Nephron progenitor cell (in vitro differentiated cells): ENCODE measurements at places on chromosomes 5 and 9.

- no peak overlapping the region for H3K4me3 ChIP-seq
- DNase-seq, result no peak
- H3K27ac ChIP-seq, result no peak overlapping the region
- no peaks in the 10 kb centered on the region for H3K4me1 ChIP-seq
Observed at GRCh38 chr9:73215249-73215648, 63.6 kb downstream of the ANXA1 start.

DNA sequence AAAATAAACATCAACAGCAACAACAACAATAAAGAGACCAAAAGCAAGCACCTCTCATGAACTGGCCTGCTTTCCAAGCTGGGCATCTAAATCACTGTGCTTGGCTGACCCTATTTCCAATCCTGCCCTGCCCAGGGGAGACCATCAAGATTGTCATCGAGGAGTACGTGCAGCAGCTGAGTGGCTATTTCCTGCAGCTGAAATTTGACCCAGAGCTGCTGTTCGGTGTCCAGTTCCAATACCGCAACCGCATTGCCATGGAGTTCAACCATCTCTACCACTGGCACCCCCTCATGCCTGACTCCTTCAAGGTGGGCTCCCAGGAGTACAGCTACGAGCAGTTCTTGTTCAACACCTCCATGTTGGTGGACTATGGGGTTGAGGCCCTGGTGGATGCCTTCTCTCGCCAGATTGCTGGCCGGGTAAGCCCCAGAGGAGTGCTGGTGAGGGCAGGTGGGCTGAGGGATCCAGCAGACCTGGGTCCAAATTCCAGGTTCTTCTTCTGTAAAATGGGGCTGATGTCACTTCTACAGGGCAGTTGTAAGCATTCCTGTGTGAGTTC lies 15.6 kb downstream of the PTGS1 start:
- peaks cover 7% of the 10 kb centered on the region for H3K4me1 ChIP-seq
- no peaks in the 10 kb centered on the region for H3K36me3 ChIP-seq
- H3K27ac ChIP-seq, result no peak overlapping the region
- DNase-seq, result no peak
- H3K4me3 ChIP-seq, result no peak overlapping the region

DNA sequence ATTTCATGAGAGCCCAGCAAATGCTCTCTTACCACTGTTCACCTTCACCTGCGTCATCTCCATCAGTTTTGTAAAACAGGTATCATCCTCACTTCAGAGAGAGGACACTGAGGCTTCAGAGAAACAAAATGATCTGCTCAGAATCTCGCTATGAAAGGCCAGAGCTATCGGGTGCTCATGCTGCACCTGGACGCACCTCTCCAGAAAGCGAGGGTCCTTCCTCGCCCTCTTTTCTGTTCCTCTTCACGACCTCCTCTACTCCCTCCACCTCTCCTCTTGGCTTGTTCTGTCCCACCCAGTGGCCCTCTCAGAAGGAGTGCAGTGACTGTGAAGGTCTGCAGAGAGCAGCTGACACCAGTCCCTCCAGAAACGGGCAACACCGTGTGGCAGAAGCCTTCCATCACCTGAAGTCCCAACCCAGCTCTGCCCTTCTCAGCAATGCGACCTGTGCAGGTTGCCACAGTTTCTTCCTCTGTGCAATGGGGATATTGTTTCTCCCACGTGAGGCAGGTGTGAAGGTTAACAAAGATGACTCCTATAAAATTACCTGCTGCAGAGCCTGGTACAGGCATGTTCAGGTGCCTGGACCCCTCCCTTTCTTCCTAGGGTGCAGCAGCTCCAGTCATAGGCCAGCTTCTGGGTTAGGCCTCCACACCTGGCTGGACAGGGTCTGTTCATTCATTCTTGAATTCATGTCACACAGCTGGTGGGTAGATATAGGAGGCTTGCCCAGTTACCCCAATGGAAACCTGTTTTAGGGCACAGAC lies 45.3 kb upstream of the ANGPTL2 start:
- H3K36me3 ChIP-seq, result no peaks in the 10 kb centered on the region
- H3K27me3 ChIP-seq, result peaks cover 17% of the 10 kb centered on the region
- no peak for DNase-seq
- H3K4me1 ChIP-seq, result peaks cover 4% of the 10 kb centered on the region
- H3K27ac ChIP-seq, result no peak overlapping the region

DNA sequence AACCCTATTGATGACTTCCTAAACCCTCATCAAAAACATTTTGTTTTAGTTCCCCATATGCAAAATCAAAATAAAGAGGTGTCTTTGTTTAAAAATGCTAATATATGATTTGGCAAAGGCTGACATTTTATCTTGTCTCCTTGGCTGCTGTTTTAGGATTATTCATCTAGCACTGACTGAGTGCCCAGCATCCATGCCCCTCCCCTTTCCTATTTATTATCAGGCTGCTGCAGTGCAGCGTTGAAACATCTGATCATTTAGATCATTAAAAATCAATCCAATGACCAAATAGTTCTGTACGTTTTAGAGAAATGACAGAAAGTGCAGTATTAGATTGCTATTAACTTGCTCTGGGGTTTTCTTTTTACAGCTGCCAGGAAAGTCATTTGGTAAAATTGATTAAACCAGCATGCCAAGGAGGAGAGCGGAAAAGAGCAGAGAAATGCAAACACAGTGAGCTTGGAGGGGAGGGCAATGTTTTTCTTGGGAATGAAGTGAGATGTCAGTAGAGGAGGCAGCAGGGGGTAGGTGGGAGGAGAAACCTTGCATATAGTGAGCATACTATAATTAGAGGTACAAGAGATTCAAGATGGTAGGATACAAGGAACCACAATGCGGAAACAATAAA lies 286.3 kb downstream of the PDE4D start:
- no peak overlapping the region for H3K4me3 ChIP-seq
- no peaks in the 10 kb centered on the region for H3K27me3 ChIP-seq
- DNase-seq, result no peak
- peak overlapping the region; percentile 76 for H3K27ac ChIP-seq
- H3K36me3 ChIP-seq, result no peaks in the 10 kb centered on the region
- H3K4me1 ChIP-seq, result peaks cover 25% of the 10 kb centered on the region

GRCh38 chr9:135602789-135603481 lies 36.4 kb downstream of the GLT6D1 start:
- peaks cover 18% of the 10 kb centered on the region for H3K27me3 ChIP-seq
- peak; percentile 71 for DNase-seq
- no peak overlapping the region for H3K27ac ChIP-seq

DNA sequence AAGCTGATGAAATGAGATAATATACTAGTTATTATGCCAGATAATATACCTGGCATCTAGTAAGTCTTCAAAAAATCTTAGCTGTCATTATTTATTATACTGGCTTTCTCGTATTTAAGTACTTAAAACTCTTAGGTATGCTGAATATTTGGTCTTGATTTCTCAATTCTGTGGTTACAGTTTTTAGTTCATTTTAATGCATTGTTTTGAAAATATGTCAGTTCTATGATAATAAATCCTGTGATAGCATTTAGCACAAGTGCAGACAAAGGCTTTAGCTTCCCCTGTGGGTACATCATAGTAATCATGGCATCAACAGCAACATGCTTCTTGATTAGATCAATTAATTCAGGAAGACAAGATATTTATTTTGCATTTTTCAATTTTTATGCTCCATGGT lies 133.0 kb downstream of the SMC2 start:
- no peak for DNase-seq
- H3K27me3 ChIP-seq, result no peaks in the 10 kb centered on the region
- no peaks in the 10 kb centered on the region for H3K4me1 ChIP-seq
- no peak overlapping the region for H3K4me3 ChIP-seq

DNA sequence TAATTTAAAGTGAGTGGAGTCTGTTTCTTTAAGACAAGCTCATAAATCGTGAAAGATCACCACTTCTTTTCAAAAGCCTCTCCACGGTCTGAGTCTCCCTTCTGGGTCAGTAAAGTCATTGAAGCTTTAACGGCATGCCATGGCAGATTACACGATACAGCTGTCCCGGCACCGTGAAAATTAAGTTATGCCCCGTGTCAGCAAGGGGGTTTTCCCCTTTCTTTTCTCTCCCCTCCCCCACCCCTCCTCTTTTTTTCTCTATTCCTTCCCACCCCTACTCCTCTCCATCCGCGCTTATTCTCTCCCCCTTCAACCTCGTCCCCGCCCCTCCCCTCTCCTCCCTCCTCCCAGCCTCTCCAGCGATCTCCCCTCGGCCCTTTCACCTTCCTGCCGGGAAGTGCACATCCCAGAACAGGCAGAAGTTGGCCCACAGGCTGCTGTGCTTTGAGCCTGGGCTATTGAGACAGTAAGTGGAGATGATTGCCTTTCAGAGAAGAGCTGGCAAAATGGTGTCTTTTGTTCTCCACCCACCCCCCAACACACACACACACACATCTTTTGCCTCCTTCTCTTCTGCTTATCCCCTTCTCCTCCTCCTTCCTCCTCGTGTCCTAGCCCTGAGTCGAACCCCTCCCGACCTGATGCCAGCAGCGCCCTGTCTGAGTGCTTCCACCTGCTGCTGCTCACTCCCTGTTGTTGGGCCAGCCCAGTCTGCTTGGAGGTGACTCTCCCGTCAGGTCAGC lies 44.1 kb downstream of the GAS1 start:
- peaks cover 14% of the 10 kb centered on the region for H3K36me3 ChIP-seq
- peaks cover 15% of the 10 kb centered on the region for H3K27me3 ChIP-seq
- H3K4me3 ChIP-seq, result peak overlapping the region; percentile 75

DNA sequence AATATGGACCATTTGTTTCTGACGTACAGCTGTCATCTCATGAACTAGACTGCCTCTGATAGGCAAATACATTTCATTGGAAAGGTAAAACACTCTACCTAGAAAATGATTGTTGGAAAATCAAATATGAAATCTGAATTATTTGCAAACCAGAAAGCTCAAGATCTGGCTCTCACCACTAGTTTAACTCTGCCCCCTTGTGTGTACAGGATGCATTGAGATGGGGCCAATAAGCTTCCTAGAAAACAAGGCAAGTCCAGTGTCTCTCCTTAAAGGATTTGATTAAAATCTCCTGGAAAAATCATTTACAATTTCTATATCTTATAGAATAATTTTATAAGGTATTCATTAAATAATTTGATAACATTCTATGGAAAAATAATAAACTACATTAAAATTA lies 311.9 kb upstream of the ANKH start:
- no peaks in the 10 kb centered on the region for H3K27me3 ChIP-seq
- no peaks in the 10 kb centered on the region for H3K36me3 ChIP-seq
- H3K4me1 ChIP-seq, result no peaks in the 10 kb centered on the region
- no peak overlapping the region for H3K4me3 ChIP-seq
- no peak overlapping the region for H3K27ac ChIP-seq

DNA sequence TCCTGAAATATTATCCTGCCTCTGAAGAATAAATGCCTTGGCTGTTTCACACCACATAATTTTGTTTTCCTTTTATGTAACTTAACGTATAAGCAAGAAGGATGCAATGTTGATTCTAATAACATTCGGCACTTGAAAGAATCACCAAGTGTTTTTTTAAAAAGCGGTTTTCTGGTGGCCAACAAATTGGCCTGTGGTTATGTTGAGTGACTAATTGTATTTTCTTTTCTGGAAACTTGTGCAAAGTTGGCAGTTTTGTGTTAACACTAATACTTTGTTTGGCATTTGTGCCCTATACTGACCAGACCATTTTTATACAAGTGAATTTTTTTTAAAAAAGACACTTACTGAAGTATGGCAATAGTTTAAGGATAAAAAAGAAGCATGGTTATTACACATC lies 452.7 kb downstream of the BNC2 start:
- peaks cover 94% of the 10 kb centered on the region for H3K4me1 ChIP-seq
- no peaks in the 10 kb centered on the region for H3K27me3 ChIP-seq
- H3K27ac ChIP-seq, result peak overlapping the region; percentile 98
- H3K36me3 ChIP-seq, result no peaks in the 10 kb centered on the region
- no peak for DNase-seq

GRCh38 chr9:131668439-131669268 lies 71.2 kb downstream of the RAPGEF1 start:
- peaks cover 3% of the 10 kb centered on the region for H3K27me3 ChIP-seq
- peaks cover 24% of the 10 kb centered on the region for H3K36me3 ChIP-seq
- no peak for DNase-seq
- peak overlapping the region; percentile 74 for H3K27ac ChIP-seq
- H3K4me3 ChIP-seq, result no peak overlapping the region
- H3K4me1 ChIP-seq, result peaks cover 50% of the 10 kb centered on the region

- no peaks in the 10 kb centered on the region for H3K27me3 ChIP-seq
- DNase-seq, result no peak
- no peak overlapping the region for H3K4me3 ChIP-seq
- peak overlapping the region; percentile 91 for H3K27ac ChIP-seq
- no peaks in the 10 kb centered on the region for H3K4me1 ChIP-seq
- peaks cover 69% of the 10 kb centered on the region for H3K36me3 ChIP-seq
Observed at GRCh38 chr5:154811239-154811638, 39.2 kb downstream of the FAXDC2 start.

GRCh38 chr9:124001458-124001799 lies 10.1 kb upstream of the LHX2 start:
- H3K4me1 ChIP-seq, result peaks cover 40% of the 10 kb centered on the region
- H3K27me3 ChIP-seq, result peaks cover 94% of the 10 kb centered on the region
- no peak overlapping the region for H3K27ac ChIP-seq
- H3K4me3 ChIP-seq, result no peak overlapping the region
